ENCODE measurements at places on chromosomes 5 and 9. TPM values are rescaled to one million over a fixed set of nuclear protein-coding genes. Genes with fewer than 3 reads are reported as not detected.

The MARVELD2 gene
- 0.66 TPM for polyA plus RNA-seq

The FBLL1 gene
- polyA plus RNA-seq, result 7.6 TPM

The GABRA1 gene
- polyA plus RNA-seq, result 1,123 TPM

The ADRA1B gene
- polyA plus RNA-seq, result not detected

The TDRD7 gene
- polyA plus RNA-seq, result 4.8 TPM

The PCDHB13 gene
- 5.2 TPM for polyA plus RNA-seq

The IGFBPL1 gene
- polyA plus RNA-seq, result 1.3 TPM

The SVEP1 gene
- polyA plus RNA-seq, result 0.28 TPM

The BAAT gene
- polyA plus RNA-seq, result 0.71 TPM

The IDNK gene
- 10.2 TPM for polyA plus RNA-seq

The FAM200C gene
- polyA plus RNA-seq, result 8.1 TPM

The AHRR gene
- polyA plus RNA-seq, result not detected

The HAVCR2 gene
- not detected for polyA plus RNA-seq

The IL33 gene
- 11.8 TPM for polyA plus RNA-seq

The IARS1 gene
- 82.0 TPM for polyA plus RNA-seq

The RNF180 gene
- 9.9 TPM for polyA plus RNA-seq

The SETX gene
- polyA plus RNA-seq, result 33.8 TPM

The ABO gene
- 0.10 TPM for polyA plus RNA-seq

The SMIM33 gene
- polyA plus RNA-seq, result not detected

The PCDHGC5 gene
- 0.34 TPM for polyA plus RNA-seq

The UNC5A gene
- not detected for polyA plus RNA-seq

The FOXD1 gene
- 0.15 TPM for polyA plus RNA-seq

The IL13 gene
- not detected for polyA plus RNA-seq

The NR3C1 gene
- 27.6 TPM for polyA plus RNA-seq

The PCDHGC4 gene
- 0.22 TPM for polyA plus RNA-seq

The SLC28A3 gene
- not detected for polyA plus RNA-seq

The ADAMTS16 gene
- 0.20 TPM for polyA plus RNA-seq

The TXNDC8 gene
- not detected for polyA plus RNA-seq

The THG1L gene
- 6.2 TPM for polyA plus RNA-seq

The POU5F2 gene
- polyA plus RNA-seq, result 0.14 TPM

The IL4 gene
- polyA plus RNA-seq, result not detected

The LRRC19 gene
- polyA plus RNA-seq, result not detected

The FOXD4L5 gene
- polyA plus RNA-seq, result not detected

The FOXD4L6 gene
- polyA plus RNA-seq, result not detected

The ADGRD2 gene
- not detected for polyA plus RNA-seq

All from Purkinje cell (primary cell).